ENCODE measurements at places on chromosomes 7 and 10.

DNA sequence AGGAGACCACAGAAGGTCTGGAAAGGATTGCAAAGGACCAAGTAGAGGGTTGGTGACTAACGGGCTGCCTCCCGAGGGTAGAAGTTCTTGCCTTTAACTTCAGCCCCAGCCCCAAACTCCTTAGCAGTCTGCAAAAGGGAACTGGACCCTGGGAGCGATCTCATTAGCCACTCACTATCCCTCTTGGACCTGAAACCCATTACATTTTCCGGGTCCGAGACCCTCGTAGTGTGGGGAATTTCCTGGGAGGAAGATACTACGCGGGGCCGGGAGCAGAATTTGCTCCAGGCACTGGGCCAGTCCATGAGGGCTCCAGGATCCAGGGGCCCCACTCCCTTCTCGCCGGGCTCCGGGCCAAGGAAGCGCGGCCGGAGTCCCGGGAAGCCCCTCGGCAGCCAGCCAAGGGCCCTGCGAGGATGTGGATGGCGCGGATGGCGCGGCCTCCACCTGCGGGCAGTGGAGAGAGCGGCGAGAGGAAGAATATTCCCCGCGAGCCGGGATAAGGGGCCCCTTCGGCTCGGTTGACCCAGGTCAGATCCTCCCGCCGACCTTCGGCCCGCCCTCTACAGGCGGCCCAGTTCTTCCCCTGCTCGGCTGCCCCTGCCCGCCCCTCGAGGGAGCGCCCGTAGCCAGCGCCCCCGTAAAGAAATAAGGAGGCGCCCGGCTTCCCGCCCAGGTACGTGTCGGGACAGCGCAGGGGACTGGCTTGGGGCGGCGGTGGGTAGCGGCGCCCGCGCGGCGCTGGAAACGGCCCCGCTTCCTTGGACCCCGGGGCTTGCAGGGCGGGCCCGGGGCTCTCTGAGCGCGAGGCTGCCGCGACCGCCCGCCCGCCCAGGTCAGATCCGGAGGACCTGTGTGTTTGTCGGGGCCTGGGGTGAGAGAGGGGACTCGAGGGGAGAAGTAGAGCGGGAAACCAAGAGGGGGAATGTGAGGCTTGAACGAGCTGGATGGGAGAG is at the start of gene MYO3A:
Gene MYO3A (plus strand): TSS at position 577 of the 956 bp plus-strand sequence. CDS start 17,882 bp downstream, outside the sequence.
- DNase-seq: no peak

DNA sequence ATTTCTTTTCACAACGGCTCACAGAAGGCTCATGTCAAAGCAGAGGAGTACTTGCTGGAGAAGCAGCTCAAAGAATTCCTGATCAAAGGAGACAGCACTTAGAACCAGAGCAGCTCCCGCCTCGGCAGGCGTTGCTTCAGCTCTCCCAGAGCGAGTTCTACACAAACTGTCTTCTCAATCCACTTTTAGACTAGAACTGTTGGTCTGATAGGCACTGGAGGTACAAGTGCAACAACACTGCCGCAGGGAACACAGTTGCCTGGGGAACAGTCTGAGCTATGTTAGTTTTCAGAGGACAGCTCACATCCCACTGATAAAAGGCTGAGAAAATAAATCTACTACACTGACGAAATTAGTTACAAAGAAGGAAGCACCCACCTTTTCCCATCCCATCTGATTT is 35.4 kb downstream of the CYTH3 start:
- DNase-seq: no peak

DNA sequence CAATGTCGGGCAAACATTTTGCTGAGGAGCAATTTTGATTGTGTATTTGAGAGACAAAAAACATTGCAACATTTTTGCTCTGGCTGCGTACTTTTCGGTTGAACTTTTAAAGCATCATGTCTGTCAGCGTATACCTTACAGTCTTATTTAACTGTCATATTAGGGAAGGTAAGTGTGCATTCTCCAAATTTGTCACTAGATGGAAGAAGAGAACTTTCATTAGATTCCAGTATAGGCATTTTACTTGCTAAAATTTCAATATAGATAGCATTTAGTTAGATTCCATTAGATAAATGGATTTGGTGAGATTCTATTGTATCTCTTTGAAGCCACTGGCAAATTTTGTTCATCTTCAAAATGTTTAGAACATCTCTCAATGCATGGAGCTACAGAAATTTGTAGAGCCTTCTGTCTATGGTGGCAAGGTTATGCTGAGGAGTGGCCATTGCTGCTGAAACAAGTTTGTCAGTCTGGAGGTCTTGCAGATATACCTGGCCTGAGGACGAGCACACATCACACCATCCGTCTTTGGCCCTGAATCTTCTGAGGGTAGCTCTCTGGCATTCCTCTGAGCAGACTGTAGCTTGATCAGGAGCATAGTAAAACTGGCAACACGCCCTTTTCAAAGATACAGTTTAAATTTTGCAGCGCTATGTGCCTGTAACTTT is 437.5 kb upstream of the MBL2 start:
- no peak for DNase-seq

- DNase-seq: no peak
These were observed 8.5 kb downstream of the CNOT4 start for GRCh38 chr7:135501402-135501801.

GRCh38 chr10:60465801-60466200 is 76.1 kb upstream of the ANK3 start:
- DNase-seq: no peak

DNA sequence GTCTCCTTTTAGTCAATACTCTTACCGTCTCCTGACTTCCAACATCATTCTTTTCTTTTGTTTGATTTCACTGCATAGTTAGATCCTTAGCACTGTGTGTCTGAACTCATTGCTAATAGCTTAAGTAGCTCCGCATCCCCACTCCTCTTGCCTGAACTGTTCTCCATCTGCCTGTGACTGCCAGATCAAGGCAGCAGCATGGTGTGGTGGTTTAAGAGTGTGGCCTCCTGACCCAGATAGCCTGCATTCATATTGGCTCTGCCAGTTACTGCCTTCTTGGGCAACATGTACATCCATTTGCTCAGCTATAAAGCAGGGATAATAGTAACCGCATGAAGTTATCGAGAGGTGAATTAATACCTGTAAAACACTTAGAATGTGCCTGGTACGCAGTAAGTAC is 50.8 kb downstream of the SUFU start:
- no peak for DNase-seq

DNA sequence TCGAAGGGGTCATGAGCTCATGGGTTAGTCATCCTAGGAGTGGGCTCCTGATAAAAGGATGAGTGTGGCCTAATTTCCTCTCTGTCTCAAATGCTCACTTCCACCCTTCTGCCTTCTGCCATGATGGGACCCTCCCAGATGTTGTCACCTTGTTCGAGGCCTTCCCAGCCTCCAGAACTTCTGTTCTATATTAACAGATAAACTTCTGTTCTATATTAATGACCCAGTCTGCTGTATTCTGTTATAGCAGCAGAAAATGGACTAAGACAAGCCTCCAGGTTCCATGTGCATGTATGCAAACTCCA is 583.2 kb downstream of the GLRX3 start:
- no peak for DNase-seq

DNA sequence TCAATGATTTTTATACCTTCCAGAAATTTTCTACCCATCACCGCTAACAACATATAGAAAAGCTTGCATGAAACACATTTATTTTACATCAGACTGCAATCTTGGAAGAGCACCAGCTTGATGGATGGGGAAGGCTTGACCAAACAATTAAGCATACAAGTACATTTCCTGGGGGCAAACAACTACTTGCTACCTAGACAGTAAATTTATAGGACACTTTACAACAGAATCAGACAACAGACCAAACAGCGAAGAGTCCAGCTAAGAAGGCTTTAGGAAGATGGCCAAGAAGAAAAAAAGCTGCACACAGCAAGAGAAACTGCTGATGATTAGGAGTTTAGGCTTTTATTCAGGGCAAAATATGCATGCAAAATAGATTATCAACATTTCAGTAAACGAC is 8.0 kb downstream of the AASS start:
- DNase-seq: no peak

- DNase-seq: no peak
These were observed 53.3 kb upstream of the SLC16A12 start for GRCh38 chr10:89588671-89589070.

All from NCI-H524 treated with DMSO at 0.1 percent for 48 hours (cell line).